HT-29 (cell line): ENCODE measurements at places on chromosomes 1 and 21.

GRCh38 chr1:237858992-237859391 lies 31.7 kb downstream of the ZP4 start:
- DNase-seq: no peak

DNA sequence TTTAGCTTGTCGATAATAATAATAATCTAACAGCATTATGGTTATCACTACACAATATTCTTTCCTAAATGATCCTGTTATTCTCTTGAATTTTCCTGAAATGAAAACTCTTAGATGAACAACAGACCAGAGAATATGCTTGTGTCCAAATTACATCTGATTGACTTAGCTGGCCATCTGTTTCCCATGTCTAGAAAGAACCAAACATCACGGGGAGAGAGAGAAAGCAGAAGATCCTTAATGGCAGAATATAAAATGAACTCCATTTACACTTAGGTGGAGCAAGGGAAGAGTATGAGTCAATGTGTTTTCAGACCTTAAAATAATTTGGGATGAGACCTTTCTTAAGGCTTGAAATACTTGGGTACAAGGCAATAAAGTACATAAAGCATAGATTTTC lies 162.2 kb downstream of the DSCAM start:
- DNase-seq: no peak

DNA sequence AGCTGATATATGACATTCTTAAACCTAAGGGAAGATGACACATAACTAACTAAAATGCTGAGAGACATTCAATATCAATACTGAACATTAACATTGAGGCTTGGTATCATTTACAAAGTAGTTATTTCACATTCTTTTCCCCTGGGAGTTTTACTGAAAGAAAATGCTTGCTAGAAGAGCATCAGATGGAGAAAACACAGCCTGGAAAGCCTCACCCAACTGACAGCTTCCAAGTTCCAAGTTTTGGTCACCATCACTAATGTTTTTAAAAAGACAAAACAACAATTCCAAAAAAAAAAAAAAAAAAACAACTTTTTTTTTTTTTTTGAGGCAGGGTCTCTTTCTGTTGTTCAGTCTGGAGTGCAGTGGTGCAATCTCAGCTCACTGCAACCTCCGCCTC lies 80.6 kb downstream of the DSCAM start:
- no peak for DNase-seq

- no peak for DNase-seq
Measured at GRCh38 chr1:57492586-57493226, 68.8 kb upstream of the DAB1 start.

DNA sequence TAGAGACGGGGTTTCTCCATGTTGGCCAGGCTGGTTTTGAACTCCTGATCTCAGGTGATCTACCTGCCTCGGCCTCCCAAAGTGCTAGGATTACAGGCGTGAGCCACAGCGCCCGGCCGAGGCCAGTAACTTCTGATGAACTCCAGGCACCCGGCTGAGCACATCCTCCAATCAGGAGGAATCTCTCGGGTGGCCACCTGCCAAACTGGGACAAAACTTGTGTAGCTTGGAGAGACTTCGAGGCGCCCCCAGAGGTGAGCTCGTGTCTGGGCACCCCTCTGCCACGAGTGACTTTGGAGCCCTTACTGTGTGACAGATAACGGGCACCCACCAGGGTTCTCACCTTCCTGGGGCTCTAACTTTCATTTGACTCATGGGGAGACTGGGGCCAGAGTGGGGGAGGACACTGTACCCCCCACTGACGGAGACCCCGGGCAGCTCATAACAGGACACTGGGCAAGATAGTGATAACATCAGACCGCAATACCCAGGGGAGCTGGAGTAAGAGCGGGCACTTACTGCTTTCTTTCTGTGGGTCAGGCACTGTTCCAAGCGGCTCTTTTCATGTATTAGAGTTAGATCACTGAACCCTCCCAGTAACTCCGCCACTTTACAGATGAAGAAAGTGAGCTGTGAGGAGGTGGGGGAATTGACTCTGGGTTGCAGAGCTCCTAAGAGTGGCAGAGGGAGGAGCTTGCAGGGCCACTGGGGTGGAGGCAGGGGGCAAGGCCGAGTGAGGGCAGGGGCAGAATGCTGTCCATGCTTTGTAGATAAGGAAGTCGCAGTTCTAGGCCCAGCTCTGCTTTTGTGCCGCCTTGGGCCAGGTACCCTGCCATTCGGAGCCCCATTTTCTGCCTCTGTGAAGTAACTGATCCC lies 1.9 kb upstream of the PADI2 start:
- DNase-seq: peak; percentile 67

DNA sequence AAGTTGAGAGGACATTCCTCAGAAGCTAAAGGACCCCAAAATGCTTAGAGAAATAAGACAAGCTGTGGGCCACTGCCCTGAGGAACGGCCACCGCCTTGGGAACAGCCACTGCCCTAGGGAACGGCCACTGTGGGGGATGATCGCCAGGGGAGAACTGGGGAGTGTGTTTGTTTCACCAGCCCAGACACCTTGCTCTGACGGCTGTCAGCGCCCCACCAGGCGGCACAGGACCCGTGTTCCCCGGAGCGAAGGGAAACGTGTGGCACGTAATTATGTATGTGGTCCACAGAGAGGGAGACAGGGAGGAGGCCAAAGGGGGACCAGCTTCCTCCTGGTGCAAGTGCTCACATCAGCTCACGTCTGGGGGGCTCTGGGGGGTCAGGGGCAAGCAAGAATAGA lies 45.8 kb upstream of the RIPK4 start:
- DNase-seq: no peak

- DNase-seq: peak; percentile 40
Measured at GRCh38 chr21:24045775-24046215, 1561.5 kb downstream of the MRPL39 start.

- DNase-seq: no peak
Measured at GRCh38 chr1:119794876-119795240, 16.4 kb downstream of the REG4 start.

GRCh38 chr1:172134087-172134731 lies 286.3 kb upstream of the C1orf105 start:
- DNase-seq: no peak

DNA sequence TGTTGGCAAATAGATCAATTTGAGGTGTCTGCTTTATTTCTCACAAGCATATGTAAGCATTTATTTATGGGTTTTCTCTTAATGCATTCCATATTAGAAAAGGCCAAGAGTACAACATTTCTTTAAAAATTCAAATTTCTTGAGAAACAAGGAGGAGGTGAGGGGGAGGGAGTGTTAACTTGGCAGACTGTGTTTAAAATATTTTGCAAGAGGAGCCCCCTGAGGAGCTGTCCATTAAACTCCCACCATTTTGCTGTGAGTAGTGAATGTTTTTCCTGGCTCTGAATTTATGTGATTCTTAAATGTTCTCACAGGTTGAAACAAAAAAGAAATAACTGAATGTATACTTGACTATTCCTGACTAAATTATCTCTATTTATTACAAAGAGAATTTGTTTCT lies 363.8 kb downstream of the PTPRC start:
- DNase-seq: no peak

DNA sequence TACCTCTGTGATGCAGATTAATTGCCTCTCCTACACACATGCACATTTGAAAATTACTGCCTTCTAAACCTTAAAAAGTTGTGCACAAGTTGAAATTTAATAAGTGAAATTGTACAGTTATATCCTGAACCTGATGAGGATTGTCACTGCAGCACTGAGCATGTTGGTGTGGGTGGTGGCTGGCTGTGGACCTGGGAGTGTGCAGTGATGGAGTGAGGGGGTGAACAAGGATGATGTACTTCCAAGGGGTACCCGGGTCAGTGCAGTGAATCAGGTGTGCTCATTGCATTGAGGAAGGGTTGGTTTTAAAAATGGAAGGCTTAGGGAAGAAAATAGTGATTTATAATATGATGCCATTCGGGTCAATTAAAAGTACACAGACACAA lies 24.1 kb downstream of the DIP2A start:
- no peak for DNase-seq

GRCh38 chr1:54853096-54853792 lies 33.8 kb downstream of the DHCR24 start:
- no peak for DNase-seq

GRCh38 chr1:170853302-170853701 lies 82.0 kb upstream of the MROH9 start:
- DNase-seq: no peak

DNA sequence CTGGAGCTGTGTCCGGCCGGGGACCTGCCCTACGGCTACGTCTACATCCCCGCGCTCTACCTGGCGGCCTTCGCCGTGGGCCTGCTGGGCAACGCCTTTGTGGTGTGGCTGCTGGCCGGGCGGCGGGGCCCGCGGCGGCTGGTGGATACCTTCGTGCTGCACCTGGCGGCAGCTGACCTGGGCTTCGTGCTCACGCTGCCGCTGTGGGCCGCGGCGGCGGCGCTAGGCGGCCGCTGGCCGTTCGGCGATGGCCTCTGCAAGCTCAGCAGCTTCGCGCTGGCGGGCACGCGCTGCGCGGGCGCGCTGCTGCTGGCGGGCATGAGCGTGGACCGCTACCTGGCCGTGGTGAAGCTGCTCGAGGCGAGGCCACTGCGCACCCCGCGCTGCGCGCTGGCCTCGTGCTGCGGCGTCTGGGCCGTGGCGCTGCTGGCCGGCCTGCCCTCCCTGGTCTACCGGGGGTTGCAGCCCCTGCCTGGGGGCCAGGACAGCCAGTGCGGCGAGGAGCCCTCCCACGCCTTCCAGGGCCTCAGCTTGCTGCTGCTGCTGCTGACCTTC lies 412 bp downstream of the GPR25 start:
- DNase-seq: no peak

GRCh38 chr1:247437551-247438505 lies 20.1 kb downstream of the OR2B11 start:
- DNase-seq: no peak

DNA sequence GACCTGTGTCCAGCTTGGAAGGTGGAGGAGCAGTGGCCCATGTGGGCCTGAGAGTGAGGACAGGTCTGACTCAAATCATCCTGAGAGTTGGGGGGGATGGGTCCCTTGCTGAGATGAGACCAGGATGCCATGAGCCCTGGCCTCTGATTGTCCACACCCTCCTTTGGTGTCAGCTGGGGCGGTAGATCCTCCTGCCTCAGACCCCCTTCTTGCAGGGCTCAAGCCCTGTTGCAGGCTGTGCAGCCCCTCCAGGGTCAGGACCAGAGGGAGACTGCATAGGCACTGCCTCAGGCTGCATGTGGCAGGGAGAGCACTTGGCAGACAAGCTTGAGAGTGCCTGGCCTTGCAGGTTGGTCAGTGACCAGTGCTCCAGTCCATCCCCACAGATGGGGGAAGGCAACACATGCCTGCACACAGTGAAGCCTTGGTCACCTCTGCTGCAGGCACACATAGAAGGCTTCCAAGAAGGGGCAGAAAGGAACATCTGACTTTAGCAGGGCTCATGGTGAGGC lies 82.2 kb upstream of the ACTRT2 start:
- no peak for DNase-seq

DNA sequence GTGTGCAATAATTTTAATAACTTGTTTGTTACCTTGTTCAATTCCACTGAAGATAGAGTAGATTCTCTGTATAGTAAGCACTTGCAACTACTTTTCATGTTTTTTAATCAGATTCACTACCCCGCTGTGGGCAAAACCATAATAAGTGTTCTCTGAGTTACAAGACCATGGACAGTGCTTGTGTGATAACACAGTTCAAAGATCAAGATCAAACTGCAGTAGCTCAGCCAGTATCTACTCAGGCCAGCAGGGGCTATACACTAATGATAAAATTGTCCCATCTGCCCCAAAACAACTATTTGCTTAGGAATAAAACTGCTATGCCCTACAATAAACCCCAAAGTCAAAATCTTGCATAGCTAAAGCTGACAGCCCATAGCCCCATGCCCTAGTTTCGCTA lies 129.6 kb downstream of the LRRC7 start:
- no peak for DNase-seq

DNA sequence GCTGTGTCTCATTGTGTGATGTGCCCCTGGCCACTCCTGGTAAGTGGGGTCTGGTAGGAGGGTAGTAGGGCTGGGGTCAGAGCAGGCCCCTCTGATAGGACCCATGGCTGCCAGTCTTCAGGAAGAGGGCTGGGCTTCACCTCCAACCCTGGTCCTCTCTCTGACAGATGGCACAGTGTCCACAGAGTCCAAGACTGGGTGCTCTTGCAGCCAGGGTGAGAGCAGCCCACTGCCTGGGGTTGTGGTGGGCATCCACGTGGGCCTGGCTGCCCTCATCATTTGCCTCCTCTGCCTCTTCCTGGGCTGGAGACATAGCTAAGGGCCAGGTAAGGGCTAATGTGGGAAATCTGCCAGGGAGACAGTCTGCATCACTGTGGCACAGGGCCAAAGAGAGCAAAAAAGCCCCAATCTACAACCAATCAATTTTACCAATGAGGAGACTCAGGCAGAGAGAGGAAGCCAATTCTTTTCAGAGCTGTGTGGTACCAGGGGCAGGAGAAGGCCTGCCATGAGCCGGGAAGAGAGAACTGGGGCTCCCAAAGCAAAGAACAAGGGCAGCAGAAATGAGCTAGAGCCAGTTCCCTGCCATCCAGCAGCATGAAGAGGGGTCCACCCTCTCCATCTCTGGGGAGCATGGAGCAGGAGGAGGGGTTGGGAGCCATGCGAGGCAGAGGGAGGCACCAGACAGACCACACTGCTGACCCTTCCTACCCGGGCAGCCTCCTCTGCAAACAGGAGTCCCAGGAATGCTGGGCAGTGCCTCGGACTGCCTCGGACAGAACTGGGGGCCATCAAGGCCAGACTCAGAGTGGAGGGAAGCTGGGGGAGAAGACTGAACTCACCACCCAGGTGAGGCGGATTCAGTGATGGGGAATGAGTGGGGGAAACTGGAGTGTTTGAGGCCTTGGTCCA lies 26.8 kb downstream of the SLC27A3 start:
- no peak for DNase-seq

GRCh38 chr1:24932284-24932683 lies 2.2 kb upstream of the RUNX3 start:
- peak; percentile 36 for DNase-seq

GRCh38 chr1:52842643-52843310 lies at the start of gene ZYG11A:
TSS of gene ZYG11A (plus strand) at chr1:52842760. CDS start at chr1:52842884, 124 bp downstream.
- DNase-seq: no peak

GRCh38 chr1:7491109-7491817 lies 279.8 kb upstream of the VAMP3 start:
- DNase-seq: peak; percentile 88

DNA sequence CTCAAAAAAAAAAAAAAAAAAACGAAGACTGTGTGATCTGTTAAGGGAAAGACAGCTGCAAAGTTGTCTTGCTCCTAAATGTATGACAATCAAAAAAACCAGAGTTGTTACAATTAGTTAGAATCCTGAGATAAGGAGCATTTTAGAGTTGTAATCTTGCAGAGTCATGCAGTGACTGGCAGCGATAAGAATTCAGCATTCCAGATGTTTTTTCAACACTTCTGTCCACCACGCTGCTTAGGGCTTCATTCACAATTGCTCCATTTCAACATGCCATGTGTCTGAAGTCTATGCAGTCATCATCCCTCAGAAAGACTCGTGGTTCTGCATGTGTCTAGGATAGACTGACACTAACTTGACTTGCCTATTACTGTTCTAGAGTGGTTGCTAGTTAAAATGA lies 102.4 kb upstream of the BACE2 start:
- no peak for DNase-seq

- no peak for DNase-seq
Measured at GRCh38 chr1:47582891-47583608, 145.2 kb downstream of the FOXD2 start.
